Ureter (tissue), 1 donor: ENCODE measurements at places on chromosomes 13 and 19.
A peak's percentile ranks its signal among the peaks of the same experiment; 100 is the strongest.

GRCh38 chr19:3444695-3445234 lies 35.6 kb downstream of the SMIM24 start:
- no peak for DNase-seq

DNA sequence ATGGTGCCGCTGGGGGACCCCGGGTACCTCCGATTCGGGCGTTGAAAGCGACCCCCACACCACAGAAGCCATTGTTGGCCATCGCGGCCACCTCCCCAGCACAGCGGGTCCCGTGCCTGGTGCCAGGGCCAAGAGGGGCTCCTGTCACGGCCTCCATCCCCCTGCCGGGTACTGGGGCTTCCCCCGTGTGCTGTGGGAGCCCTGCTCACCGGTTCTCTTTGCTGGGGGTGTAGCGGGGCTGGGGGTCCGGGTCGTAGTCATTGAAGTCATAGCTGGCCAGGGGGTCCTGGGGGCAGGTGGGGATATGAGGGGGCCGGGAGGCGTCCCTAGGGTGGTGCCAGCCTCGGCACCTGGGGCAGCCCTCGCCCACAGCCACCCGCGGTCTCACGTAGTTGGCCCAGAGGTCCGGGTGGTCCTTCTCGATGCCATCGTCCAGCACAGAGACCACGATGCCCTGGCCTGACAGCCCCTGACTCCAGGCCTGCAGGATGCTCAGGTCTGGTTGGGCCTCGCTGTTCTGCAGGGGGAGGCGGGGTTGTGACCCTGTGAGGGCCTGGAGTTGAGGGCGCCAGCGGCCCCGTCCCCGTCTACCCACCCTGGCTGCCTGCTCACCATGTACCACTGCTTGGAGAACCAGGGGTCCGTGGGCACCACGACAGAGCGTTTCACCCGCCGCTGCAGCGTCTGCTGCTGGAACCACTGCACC lies 2.4 kb downstream of the PCSK4 start:
- no peak for DNase-seq

GRCh38 chr19:20662421-20663105 lies 1.2 kb upstream of the ZNF626 start:
- DNase-seq = peak; percentile 52

DNA sequence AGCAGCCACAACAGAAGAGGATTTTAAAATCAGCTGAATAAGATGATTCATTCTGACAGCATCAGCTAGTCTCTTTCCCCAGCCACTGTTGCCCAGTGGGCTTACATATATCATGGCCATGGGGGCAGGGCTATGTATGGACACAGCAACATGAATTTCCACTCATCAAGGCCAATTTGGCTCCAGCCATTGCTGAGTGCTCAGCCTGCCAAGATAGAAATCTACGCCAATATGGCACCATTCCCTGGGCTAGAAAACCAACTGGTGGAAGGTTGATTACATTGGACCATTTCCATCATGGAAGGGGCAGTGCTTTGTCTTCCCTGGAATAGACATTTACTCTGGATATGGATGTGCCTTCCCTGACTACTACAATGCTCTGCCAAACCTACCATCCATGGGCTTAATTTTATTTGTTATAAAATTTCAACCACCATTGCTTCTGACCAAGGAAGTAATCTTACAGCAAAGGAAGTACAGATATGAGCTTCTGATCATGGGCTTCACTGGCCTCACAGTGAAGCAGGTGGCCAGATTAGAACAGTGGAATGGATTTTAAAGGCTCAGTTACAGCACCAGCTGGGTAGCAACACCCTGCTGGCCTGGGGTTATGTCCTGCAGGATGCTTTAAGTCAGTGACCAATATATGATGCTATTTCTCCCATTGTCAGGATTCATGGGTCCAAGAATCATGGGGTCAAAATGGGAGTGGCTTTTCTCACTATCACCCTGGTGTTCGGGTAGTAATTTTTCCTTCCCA lies 9.8 kb upstream of the ALOX5AP start:
- no peak for DNase-seq

- DNase-seq = no peak
Measured at GRCh38 chr19:42202290-42202880, 15.1 kb downstream of the DEDD2 start.

DNA sequence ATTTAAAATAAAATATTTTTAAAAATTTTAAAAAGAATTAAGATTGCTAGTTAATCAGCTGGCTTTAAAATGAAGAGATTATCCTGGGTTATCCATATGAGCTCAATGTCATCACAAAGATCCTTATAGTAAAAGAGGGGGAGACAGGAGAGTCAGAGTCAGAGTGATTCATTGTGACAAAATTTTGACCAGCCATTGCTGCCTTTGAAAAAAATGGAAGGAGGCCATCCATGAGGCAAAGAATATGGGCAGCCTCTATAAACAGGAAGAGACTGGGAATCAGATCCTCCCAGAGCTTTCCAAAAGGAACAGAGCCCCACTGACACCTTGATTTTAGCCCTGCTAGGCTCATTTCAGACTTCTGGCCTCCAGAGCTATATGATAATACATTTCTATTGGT lies 9.3 kb upstream of the RUBCNL start:
- no peak for DNase-seq

GRCh38 chr13:58324161-58324560 lies 692.6 kb downstream of the PCDH17 start:
- DNase-seq = no peak

DNA sequence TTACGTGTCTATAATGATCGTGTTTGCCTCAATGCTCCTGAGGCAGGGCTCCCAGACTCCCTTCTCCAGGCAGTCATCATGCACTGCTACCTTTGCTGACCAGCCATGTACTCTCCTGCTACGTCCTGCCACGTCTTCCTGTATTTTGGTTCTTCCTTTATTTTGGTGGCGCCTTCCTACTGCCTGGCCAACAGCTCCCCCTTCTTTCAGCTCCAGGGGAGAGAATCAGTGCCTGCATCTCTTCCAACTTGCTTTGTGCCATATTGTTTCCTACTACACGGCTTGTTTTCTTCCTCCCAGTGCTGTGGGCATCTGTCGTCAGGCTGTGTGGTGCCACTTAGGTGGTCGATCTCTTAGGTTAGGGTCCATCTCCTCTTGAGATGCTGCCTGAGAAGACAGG lies 96.2 kb downstream of the FGF9 start:
- DNase-seq = no peak

DNA sequence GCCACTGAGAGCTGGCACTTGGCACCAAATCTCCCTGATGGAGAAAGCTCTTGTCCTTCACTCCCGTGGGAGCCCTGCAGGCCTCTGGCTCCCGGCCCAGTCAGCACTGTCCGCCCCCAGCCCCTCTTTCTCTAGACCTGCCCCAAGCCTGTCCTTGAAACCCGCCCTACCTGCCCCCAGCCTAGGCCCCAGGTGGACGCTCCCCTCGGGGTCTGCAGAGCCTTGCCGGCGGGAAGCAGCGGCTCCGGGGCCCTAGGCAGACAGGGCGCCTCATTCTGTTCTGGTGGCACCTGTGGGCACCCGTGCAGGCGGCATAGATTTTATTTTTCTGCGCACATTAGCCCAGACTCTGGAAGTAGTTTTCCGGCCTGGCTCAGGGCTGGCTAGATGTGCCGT lies 17.6 kb downstream of the IL17D start:
- DNase-seq = no peak

- no peak for DNase-seq
Measured at GRCh38 chr19:46913852-46914430, 53.1 kb downstream of the ARHGAP35 start.

- no peak for DNase-seq
Measured at GRCh38 chr19:53112286-53112685, 9.1 kb upstream of the ZNF160 start.

DNA sequence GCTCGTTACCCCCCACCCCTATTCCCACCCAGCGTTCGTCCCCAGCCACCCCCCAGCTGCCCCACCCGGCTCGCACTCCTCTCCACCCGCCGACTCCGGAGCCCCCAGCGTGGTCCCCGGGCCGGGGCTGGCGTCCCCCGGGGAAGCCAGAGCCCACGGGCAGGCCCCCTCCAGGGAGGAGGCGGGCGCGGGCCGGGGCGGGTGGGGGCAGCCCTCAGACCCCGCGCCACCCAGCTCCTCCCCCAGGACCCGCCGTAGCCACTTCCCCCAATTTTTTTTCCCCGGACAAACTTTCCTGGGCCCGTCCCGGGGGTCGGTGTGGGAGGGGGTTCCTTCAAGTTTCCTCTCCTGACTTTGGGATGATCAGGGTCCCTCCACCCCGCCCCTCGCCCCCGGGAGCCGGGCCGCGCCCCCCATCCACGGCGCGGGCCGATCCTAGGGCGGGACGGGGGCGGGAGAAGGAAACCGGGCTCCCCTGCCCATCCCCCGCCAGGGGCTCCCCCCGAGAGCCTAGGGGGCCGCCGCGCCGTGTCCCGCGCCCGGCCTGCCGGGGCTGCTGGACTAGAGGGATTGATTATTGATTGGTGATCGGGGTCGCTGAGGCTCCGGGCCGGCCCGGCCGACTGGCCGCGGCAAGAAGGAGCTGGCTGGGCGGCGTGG lies 927 bp upstream of the TSHZ3 start:
- no peak for DNase-seq

DNA sequence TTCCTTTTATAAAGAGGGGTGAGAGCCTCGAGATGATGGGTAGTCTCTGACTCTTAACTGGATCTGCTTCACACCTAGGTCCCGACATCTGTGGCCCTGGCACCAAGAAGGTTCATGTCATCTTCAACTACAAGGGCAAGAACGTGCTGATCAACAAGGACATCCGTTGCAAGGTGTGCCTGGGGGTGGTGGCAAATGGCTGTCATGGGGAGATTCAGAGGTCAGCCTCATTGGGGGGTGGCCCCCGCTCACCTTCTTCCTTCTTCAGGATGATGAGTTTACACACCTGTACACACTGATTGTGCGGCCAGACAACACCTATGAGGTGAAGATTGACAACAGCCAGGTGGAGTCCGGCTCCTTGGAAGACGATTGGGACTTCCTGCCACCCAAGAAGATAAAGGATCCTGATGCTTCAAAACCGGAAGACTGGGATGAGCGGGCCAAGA lies 1.6 kb downstream of the CALR start:
- no peak for DNase-seq

- peak; percentile 33 for DNase-seq
Measured at GRCh38 chr19:32318884-32319520, 26.4 kb upstream of the ZNF507 start.

- peak; percentile 69 for DNase-seq
Measured at GRCh38 chr19:38736036-38736412, 8.2 kb downstream of the CAPN12 start.
